Fibroblast of skin of right quadriceps (primary cell): ENCODE measurements at places on chromosomes 5 and 9.
A peak's percentile ranks its signal among the peaks of the same experiment; 100 is the strongest.

GRCh38 chr9:19940811-19941535 is 152.1 kb upstream of the SLC24A2 start:
- no peak for DNase-seq

- no peak for DNase-seq
These were observed 11.7 kb downstream of the OLFML2A start for GRCh38 chr9:124788542-124789217.

- DNase-seq, result peak; percentile 36
These were observed 180.7 kb upstream of the TARS1 start for GRCh38 chr5:33260098-33260497.

GRCh38 chr9:121895818-121896544 is 197.1 kb downstream of the TTLL11 start:
- peak; percentile 60 for DNase-seq
